Midbrain (tissue), 1 donor: ENCODE measurements at places on chromosomes 1 and 21.

- no peak for DNase-seq
Measured at GRCh38 chr21:43312751-43313169, 114.2 kb downstream of the SIK1 start.

- no peak for DNase-seq
Measured at GRCh38 chr21:36698385-36698980, 432 bp upstream of the SIM2 start.

DNA sequence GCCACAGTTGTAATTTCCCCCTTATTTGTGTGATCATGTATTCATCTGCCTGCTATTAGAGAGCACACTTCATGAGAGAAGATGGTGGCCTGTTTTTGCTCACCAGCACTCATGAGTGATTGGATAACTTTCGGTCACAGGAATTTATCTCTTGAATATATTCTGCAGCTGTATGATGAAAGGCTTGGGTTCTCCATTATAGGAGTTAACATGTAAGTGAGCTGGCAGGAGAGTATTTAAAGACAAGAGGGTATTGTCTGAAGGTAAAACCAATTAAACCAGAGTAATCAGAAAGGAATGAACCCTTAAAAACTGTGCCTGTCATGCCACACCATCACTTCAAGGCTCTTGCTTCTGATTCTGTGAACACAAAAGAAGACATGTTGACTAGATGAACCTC is 574.9 kb upstream of the CAMK1G start:
- DNase-seq = no peak

GRCh38 chr1:204941421-204942338 is 71.0 kb downstream of the NFASC start:
- DNase-seq = peak; percentile 84

DNA sequence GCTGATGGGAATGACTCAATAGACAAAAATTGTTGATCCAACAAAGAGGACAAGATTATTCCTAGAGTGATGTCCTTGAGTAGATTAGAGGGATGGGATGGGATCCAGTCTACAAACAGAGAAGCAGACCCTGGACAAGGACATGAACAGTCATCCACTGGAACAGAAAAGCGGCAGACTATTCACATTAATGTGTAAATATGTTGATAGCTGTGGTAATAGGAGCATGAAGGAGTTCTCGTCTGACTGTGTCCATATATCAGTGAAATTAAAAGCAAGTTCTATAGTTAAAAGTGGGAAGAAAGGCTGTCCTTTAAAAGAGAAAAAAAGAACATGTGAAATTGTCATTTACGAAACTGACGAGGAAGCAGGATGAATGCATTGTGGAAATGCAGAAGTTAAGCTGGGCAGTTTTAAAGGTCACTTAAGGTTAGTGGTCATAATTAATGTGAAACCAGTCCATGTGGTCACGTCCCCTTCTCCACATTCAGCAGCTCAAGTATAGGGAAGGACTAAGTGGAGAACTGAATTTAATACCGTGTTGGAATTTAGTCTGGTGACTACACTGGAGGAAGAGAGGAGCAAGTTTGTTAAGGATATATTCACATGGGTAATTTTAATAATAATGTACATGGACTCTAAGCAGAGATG is 62.1 kb downstream of the PIK3R3 start:
- no peak for DNase-seq

GRCh38 chr1:924656-925560 is 1.2 kb downstream of the SAMD11 start:
- DNase-seq = no peak

GRCh38 chr21:43864313-43864961 is 586 bp upstream of the AGPAT3 start:
- no peak for DNase-seq

- DNase-seq = no peak
Measured at GRCh38 chr1:83854456-83854855, 144.5 kb downstream of the TTLL7 start.

DNA sequence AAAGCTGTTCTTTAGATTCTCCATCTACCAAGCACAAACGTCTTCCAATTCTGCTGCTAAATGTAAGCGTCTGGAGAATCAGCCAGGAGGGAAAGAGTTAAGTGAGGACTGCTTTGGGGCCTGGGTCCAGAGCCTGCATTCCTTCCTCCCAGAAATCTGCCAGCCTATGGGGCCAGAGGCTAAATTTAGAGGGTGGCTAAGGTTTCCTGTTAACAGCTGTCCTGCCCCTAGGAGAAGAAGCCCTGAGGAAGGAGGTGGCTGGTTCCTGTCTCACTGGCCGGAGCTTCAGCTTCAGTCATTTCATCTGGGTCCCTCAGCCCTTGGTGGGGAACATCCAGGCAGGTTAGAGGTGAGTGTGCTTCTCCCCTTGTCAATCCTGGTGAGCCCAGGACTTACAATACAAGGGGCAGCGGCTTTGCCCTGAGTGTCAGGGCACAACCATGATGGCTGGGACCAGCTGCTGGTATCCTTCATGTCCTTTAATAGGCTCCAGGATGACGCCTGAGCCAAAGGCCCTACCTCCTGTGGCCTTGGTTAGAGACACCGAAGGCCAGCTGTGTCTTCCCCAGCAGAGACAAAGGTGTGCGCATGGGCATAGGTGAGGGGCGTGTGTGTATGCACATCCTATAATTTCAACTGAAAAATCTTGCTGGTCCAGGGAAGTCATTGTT is at the start of gene STYXL2:
Gene STYXL2, plus strand, starts transcription at position 230 of the 671 bp plus-strand sequence. CDS start 775 bp downstream, outside the sequence.
- DNase-seq = no peak

- DNase-seq = peak; percentile 20
Measured at GRCh38 chr1:229058729-229059128, 212.2 kb upstream of the RAB4A start.

DNA sequence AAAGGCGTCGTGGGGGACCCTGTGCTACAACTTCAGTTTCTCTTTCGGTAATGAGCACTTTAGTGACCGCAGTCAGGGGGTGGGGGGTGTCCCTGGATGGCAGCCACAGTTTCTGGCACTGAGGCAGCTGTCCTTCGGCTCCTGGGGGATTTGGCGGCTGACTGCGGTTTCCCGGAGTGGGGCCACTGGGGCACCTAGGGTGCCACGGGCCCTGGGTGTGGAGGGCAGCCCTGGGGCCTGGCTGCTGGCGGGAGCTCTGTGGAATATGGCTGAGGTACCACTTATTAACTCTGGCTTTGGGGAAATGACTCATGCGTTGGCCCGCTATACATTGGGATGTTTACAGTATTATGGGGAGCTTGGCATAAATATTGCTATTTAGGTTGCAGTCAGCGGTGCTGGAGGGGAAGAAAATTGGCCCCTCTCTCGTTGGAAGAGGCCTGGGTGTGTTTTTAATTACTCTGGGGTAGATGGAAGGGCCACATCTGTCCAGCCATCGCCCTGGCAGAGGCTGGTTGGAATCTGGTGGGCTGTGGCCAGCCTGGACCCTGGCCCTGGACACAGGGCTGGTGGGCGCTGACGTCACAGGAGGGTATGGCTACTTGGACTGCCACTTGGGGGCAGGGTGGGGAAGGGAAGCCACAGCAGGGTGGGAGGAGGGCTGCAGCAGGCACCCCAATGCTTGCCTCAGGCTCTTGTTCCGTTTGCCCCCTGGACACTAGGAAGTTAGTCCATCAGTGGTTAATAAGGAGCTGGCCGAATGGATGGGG is 2.0 kb downstream of the EPHB2 start:
- DNase-seq = no peak

DNA sequence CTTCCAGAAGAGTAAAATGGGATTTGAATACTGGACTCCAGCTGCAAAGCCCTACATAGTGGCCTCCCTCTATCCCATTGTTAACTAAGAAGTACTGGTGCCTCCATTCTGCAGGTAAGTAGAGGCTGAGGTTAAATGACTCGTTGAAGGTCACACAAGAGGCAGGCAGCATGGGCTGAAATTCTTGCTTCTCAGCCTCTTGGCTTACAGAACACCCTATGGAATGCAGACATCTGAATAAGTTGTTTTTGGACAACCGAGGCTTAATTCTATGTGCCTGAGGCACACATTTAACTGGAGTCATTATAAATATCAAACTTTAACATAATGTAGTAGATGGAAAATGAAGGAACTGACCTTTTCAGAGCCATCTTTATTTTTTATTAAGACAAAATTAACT is 5.7 kb downstream of the DNAJC11 start:
- DNase-seq = no peak

- peak; percentile 34 for DNase-seq
Measured at GRCh38 chr1:61277121-61277690, 194.8 kb downstream of the NFIA start.

DNA sequence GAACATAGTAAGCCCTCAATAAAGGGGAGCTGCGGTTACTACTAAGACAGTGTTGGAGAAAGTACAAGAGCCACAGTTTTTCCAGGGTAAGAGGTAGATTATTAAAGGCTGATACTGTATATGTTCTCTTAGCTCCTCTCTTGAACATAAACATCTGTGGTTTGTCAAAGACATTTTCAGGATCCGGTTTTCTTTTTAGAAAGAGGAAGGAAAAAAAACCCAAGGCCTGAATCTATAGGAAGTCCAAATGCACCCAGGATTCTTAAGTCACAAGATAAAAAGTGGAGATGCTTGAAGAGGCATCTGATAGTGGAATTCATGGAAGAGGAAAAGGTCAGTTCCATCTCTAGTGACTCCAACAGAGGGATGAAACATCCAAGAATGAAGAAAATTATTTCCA is 24.6 kb upstream of the SLC45A3 start:
- no peak for DNase-seq

GRCh38 chr1:32957017-32957416 is 7.6 kb downstream of the RNF19B start:
- no peak for DNase-seq

DNA sequence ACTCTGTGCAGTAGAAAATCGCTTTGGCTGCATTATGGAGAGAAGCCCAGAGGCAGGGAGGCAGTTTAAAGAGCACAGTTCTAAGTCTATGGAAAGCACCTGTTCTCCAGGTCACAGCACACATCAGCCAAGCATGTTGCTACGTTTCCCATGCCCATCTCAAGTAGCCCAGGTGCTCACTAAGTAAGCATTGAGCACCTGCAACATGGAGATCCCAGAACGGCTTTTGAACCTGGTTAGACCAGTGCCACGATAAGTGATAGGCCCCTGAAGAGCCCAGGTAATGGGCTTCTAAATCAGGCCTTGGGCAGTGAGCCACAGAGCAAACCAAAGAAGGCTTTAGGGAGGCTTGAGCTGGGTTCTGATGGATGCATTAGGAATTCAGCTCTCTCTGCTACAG is 186.2 kb downstream of the C1orf94 start:
- DNase-seq = no peak

DNA sequence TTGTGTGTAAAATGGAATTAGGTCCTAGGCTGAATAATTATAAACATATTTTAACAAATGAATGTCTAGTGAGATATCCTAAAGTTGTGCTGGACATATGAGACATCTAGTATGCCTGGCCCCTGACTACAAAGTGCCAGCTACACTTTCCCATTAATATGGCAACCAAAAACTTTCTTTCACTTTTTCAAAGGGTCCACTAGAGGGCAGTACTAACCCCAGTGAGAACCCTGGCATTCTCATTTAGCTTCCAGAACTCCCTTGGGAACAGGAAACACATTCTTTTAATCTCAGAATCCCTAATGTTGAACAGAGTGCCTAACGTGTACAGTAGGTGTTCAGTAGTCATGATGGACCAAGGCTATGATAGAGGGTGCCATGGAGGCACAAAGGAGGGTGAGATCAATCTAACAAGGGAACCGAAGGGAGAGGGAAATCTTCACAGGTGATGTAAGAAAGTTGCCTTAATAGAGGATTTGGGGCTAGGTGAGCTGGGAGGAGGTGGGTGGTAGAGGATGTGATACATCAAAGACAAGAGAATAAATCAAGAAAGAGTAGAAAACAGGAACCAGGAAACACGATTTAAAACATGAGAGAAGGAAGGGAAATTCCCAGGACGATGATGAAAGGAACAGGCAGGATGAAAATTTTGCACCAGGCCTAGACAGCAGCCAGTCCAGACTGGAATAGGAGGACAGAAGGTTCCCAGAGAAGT is 41.6 kb downstream of the NSL1 start:
- DNase-seq = peak; percentile 60

DNA sequence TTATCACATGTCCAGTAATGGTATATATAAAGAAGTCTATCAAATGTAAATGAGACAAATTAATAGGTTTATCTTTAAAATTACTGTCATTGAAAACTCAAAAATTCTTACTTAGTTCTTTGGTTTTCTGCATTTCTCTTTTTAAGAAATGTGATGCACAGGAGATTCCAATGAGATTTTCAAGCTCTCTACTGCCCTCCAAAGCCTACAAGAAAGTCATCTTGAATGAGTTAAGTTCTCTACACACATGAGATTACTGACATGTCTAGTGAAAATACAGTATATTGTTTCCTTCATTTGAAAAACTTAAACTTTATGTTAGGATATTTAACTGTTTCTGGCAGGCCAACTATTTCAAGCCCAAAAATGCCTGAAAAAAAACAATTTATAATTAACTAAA is 68.8 kb downstream of the ITGB3BP start:
- DNase-seq = no peak

GRCh38 chr1:21576798-21577187 is 67.6 kb downstream of the ALPL start:
- DNase-seq = no peak

DNA sequence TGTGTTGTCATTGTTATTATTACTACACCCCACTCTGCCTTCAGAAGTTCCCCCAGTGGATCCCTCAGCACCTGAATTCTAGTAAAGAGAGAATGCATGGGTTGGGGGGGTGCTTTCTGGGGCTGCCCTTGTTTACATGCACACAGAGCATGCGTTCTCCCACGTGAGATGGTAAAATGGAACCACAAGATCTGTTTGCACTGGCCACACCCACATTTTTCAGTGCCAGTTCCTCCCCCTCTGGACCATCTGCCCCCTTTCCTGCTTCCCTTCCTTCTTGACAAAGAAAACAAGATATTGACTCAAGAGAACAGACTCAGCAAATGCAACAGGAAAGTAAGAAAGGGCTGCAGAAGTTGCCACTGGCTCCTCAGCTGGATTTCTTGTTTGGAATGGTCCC is 8.9 kb downstream of the SLC6A17 start:
- no peak for DNase-seq

GRCh38 chr21:43283136-43283924 is 114.5 kb downstream of the CRYAA start:
- no peak for DNase-seq
